ENCODE measurements at places on chromosomes 16 and 17. TPM values are rescaled to one million over a fixed set of nuclear protein-coding genes. Genes with fewer than 3 reads are reported as not detected.

RHBDF1 gene
- total RNA-seq: 29.3 TPM

HLF gene
- total RNA-seq: 0.23 TPM

TP53TG3F gene
- 0.15 TPM for total RNA-seq

PNPO gene
- 22.1 TPM for total RNA-seq

FLOT2 gene
- total RNA-seq: 75.7 TPM

CCL1 gene
- not detected for total RNA-seq

PPM1E gene
- 0.02 TPM for total RNA-seq

FAM20A gene
- not detected for total RNA-seq

GLP2R gene
- 7.5 TPM for total RNA-seq

ITGB3 gene
- 5.0 TPM for total RNA-seq

GSG1L gene
- total RNA-seq: not detected

SCNN1G gene
- total RNA-seq: 1.2 TPM

FBXL16 gene
- total RNA-seq: 9.5 TPM

CA7 gene
- not detected for total RNA-seq

NHLRC4 gene
- 0.19 TPM for total RNA-seq

PPP1R27 gene
- total RNA-seq: 0.39 TPM

GALR2 gene
- 1.5 TPM for total RNA-seq

HOXB2 gene
- total RNA-seq: 0.59 TPM

P2RX1 gene
- total RNA-seq: not detected

FBXW10B gene
- 3.9 TPM for total RNA-seq

ABCA9 gene
- not detected for total RNA-seq

CD300E gene
- total RNA-seq: not detected

SPNS3 gene
- total RNA-seq: not detected

PRKCB gene
- total RNA-seq: 0.18 TPM

GAS2L2 gene
- 0.06 TPM for total RNA-seq

CCR7 gene
- total RNA-seq: 1.3 TPM

SMARCD2 gene
- 59.1 TPM for total RNA-seq

NOG gene
- total RNA-seq: 0.78 TPM

SOX15 gene
- 0.34 TPM for total RNA-seq
